Neural progenitor cell (in vitro differentiated cells): ENCODE measurements at places on chromosomes 6 and 20. TPM values are rescaled to one million over a fixed set of nuclear protein-coding genes. Genes with fewer than 3 reads are reported as not detected.

Gene FABP7
- total RNA-seq: 37.3 and 58.2 TPM in 2 replicates

- no peak for DNase-seq
These were observed 532 bp upstream of the NPBWR2 start for GRCh38 chr20:64107736-64108457.

Gene FAM217A
- not detected in 2 replicates for total RNA-seq

DNA sequence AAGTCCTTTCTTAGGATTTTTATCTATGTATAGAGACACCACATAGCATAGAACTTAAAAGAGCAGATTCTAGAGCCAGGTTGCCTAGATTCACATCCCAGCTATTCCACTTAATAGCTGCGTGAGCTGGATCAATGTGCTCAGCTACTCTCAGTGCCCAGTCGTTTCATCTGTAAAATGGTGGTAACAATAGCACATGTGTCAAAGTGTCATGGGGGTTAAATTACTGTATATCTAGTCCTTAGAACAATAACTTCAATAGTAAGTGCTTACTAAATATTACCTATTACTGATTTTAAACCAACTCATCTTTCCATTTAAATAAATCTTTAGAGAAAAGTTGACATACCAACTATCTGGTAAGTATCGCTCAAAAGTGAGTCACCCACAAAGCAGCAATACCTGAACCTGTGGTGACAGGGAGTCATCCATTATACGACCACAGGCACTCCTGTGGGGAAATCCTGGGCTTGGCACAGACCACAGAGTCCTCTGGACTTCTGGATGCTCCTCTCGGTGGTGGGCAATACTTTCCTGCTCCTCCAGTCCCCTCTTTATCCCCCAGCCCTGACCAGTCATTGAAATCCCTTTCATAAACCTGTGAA is 154.8 kb downstream of the PDSS2 start:
- DNase-seq: no peak

- DNase-seq: no peak
These were observed 35.5 kb upstream of the ME1 start for GRCh38 chr6:83466328-83466727.

DNA sequence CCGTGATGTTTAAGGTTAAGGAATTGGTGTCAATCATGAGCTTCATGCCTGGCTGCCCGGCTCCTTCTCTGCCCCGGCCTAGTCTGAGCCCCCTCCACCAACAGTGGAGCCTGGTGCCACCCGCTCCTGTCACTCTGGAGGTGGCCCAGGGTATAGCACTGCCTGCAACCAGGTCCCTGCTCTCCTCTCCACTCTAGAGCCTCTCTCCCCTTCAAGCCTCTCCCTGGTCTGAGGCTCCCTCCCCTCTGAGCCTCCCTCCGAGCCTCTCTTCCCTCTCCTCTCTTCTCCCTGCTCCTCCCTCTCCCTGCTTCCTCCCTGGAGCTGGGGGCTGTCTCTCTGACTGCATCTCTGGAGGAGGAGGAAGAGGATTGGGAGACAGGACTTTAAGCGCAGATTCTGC is 31.3 kb upstream of the MRGBP start:
- DNase-seq: no peak

GRCh38 chr20:19275630-19276071 is 63.2 kb downstream of the SLC24A3 start:
- DNase-seq: no peak

- no peak for DNase-seq
These were observed 100.7 kb downstream of the TAF4 start for GRCh38 chr20:61964675-61965605.

GRCh38 chr20:62537649-62538292 is 62.0 kb upstream of the GATA5 start:
- no peak for DNase-seq

Gene SNX9
- 16.1 and 17.8 TPM in 2 replicates for total RNA-seq

DNA sequence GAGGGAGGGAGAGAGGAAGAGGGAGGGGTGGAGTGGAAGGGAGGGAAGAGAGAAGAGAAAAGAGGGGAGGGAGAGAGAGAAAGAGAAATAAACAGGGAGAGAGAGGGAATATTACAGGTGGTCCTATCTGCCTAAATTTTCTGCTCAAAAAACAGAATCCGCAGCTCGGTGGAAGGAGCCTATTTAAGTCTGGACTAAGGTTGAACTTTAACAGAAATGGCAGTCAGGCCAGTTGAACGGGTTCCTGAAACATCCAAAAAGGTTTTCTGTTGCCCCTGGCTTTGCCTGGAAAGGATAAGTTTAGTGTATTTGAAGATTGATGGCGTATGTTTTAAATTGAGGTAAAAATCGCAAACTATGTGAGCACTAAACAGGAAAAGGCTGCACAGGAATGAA is 2.2 kb downstream of the TFAP2B start:
- DNase-seq: no peak

DNA sequence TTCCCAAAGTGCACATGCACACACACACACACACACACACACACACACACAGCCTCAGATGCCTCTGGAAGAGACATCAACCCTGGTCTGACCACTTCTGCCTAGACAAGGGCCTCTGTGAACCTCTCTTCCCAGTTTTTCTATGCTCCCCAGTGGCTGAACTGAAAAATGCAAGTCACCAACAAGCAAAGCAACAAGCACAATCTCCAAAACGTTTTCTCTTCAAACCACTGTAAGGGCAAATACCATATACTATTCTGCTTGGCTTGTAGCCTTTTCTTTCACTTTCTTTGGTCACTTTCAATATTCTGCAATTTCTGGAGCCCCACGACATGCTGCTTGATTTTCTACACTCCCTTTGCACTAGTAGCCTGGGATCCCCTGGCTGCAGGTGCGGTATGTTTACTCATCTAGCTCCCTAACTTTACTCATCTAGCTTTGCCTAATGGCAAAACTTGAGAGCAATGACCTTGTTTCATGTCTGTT is 121.4 kb upstream of the DST start:
- DNase-seq: peak; percentile 27

Gene TSPYL4
- total RNA-seq: 32.2 and 34.2 TPM in 2 replicates

DNA sequence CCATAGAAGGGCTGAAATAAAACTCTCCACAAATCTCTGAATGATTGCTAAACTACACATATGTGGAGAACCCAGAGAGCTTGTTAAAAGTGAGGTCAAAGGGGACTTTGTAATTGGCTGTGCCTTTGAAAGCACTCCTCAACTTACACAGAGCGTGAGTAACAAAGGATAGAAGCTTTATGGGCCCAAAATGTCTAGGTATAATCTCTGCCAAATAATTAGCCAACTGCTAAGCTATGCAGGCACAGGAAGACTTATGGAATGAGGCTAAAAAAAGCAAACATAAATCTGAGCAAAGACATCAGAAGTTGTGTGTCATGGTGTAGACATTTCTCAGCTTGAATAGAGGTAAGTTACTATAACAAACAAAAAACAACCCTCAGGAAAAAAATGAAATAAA is 23.3 kb upstream of the UST start:
- DNase-seq: no peak

DNA sequence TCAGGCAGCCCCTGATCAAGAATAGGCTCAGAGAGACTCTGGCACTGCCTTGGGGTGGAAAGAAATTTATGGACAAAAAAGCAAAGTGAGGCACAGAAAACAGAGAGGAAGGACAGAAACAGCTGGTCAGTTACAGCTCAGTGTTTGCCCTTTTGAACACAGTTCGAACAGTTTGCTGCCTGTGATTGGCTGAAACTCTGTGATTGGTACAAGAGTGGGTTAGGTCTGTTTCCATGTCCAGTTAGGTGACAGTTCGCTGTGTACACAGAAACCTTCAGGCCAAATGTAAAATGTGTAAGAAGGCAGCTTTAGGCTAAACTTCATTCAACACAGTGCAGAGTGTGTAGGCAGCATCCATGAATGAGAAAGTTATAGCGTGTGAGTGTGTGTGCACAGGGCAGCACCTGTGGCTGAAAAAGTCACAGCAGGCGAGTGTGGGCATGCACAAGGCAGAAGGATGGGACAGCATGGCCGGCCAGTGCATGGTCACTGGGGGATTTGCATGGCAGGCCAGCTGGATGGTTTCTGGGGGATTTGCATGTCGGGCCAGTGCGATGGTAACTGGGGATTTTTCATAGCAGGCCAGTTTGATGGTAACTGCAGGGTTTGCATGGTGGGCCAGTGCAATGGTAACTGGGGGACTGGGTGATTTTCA is 75.4 kb upstream of the FRMD1 start:
- no peak for DNase-seq

Gene KIF25
- total RNA-seq: 1.2 and 1.5 TPM in 2 replicates

- peak; percentile 87 for DNase-seq
These were observed 1.0 kb downstream of the CALHM6 start for GRCh38 chr6:116461932-116462885.

DNA sequence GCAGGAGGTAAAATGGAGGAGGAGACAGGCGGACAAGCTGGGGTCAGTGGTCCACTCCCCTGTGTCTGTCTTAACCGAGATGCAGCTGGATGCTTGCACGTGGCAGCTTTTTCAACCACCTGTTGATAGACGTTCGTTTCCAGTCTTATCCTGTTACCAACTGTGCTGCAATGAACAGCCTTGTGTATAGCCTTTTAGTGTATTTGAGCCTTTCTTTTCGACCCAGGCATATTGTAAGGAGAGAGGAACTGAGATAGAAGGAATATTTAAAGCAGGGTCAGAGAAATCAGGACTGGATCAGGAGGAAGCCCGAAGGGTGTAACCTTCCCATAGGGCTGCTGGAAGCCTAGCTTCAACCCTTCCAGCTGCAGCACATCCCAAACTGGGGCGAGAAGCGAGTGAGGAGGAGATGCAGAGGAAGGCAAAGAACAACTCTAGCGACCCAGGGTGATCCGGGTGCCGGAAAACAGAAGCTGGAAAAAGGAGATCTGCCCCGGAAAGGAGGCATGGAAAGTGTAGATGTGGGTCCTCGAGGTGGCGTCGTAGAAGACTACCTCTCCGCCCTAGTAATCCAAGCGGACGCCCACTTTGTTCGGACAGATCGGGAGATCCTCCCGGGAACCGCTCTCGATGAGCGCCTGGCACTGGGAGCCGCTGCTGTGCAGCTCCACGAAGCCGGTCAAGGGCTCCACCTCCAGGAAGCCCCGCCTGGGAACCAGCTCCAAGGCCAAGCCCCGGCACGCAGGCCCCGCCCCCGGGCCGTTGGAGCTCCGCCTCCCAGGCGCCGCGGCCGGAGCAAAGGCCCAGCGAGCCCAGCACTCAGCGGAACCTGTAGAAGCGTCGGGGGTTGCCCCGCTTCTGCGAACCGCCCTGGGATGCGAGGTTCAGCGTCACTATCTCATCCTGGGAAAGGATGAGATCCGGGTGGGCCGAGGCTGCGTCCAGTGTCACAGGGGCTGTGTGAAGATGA is 11.2 kb downstream of the TRIM31 start:
- DNase-seq: peak; percentile 79

DNA sequence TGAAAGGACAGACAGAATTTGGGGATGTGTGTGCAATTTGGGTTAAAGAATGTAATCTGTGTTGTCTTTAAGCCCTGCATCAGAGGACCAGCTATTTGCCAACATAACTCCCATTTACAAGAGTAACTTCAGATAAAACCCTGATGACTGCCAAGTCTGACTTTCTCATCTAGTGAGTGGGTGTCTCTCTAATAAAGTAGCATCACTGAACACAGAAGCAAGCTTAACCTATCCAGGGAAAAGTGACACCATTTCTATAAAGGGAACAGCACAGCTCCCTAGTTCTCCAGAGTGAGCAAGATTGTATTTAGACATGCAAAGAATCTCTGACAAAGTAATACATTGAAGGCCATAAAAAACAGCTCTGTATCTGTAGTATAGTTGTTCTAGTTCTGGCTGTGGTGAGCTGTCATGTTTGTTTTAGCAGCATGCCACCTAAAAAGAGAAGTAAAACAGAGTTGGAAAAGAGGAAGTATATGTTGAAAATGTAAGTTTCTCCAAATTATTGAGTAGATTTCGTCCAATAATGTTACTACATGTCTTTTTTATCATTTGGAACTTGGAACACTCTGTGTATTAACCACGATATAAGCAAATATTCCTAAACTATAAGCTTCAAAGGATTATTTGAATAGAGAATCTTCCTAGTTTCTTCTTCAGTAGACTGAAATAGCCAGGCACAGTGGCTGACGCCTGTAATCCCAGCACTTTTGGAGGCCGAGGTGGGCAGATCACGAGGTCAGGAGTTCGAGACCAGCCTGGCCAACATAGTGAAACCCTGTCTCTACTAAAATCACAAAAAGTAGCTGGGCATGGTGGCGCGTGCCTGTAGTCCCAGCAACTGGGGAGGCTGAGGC is 8.8 kb upstream of the PIM1 start:
- DNase-seq: no peak

- no peak for DNase-seq
These were observed 39.3 kb upstream of the LOC128125822 start for GRCh38 chr6:63533026-63533425.

Gene DNMT3B
- 114 and 148 TPM in 2 replicates for total RNA-seq

- peak; percentile 87 for DNase-seq
These were observed at the start of gene ZBTB46 for GRCh38 chr20:63830841-63831588. ZBTB46 (minus strand) TSS chr20:63831264; CDS start chr20:63790757, 40,507 bp downstream.

Gene GJA10
- total RNA-seq: 0.37 TPM in 1 of 2 replicates, not detected in the other

DNA sequence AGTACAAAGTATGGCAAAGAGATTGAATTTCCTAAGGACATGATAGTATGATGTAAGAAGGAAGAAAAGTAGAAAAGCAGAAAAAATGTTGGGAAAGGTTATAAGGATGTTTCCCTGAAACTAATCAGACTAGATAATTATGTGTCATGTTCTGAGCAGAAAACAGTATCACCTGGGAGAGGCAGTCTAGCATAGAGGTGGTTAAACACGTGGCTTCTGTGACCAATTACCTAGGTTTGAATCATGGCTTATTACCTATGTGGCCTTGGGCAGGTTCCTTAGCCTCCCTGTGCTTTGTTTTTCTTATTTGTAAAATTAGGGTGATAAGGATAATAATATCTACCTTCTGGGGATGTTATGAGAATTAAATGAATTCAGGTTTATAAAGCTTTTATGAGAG is 38.0 kb downstream of the SCGN start:
- DNase-seq: no peak

DNA sequence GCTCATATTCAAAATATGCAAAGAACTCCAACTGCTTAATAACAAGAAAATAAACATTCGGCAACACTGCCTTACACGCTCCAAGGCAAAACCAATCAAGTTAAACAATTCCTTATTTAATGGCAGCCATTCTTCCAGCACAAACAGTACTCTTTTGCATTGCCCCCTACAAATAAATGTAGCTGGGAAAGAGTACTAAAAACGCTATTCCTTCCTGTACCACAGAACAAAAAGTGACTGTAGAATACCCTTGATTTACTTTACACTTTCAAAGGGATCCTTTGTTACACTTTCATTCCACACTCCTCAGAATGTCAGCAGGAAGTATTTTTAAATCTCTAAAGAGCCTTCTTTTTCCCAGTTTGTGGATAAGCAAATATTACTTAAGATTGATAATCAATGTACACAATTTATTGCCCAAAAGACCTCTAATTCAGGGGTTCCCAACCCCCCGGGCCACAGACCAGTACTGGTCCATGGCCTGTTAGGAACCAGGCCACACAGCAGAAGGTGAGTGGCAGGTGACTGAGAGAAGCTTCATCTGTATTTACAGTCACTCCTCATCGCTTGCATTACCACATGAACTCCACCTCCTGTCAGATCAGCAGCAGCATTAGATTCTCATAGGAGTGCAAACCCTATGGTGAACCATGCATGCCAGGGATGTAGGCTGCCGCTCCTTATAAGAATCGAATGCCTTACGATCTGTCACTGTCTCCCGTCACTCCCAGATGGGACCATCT is 51.6 kb downstream of the MBOAT1 start:
- DNase-seq: no peak

Gene RGS17
- 4.8 and 8.1 TPM in 2 replicates for total RNA-seq

GRCh38 chr6:40545954-40546353 is 41.2 kb downstream of the LRFN2 start:
- DNase-seq: peak; percentile 87

Gene BMP7
- total RNA-seq: 11.2 and 31.1 TPM in 2 replicates

Gene MAS1
- total RNA-seq: not detected in 2 replicates
